ENCODE measurements at places on chromosomes 12 and 14.

GRCh38 chr14:82626156-82627066 lies 1092.8 kb upstream of the SEL1L start:
- no peak for DNase-seq

DNA sequence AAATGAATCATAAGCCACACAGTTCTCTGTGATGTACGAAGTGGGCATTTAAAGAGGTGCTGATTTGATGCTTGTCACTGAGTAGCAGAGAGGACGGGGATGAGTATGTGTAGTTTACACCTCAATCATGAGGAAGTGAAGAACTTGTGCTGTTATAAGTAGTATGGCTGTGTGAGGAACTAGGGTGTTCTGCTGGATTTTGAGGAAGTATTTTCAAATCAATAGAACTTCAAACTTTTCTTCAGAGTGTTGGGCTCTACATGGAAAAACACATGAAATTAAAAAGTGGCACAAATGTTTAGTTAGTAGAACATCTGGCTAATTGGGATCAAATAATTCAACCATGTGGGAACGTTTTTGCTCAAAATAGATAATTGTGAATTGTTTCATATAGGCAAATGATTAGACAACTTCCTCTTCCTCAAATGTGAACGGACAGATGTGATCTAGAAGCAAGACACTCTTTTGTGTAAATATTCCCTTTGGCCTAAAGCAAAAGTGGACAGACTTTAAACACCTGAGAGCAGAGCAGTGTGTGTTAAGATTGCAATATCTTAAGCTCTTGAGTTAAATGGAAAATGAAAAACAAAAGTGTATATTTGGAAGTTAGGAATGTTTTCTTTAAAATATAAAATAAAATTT lies 168.5 kb downstream of the NAV3 start:
- DNase-seq = no peak

DNA sequence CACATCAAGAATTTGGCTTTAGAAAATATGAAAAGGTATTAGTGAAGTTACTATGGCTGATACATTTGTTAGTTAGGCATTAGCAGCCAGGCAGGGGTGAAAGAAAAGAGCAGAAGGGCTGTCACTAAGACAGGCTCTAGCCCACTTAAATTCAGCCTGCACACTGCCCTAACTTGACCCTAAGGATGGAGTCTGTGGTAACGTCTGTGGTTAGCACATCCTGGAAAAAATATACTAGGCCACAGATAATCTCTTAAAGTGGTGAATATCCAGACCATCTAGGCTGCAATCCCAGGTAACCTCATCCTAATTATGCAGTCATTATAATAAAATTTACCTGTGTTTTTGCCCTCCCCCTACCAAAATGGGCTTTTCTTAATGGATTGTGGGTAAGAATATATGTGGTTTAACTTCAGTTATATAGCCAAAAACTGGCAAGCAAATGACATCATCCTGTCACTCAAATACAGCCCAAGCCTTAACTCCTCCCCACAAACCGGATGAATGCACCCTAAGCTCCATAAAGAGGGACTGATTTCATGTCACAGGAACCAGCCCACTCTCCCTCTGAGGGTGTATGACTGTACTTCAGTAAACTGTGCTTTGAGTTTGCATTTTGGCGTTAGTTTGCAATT lies 440.9 kb downstream of the LRFN5 start:
- no peak for DNase-seq

- DNase-seq = no peak
Measured at GRCh38 chr14:95304342-95304741, 15.4 kb downstream of the CLMN start.

- no peak for DNase-seq
Measured at GRCh38 chr12:55850893-55851292, 8.2 kb upstream of the MMP19 start.

- DNase-seq = no peak
Measured at GRCh38 chr12:69167648-69168165, 71.7 kb upstream of the CPSF6 start.

- no peak for DNase-seq
Measured at GRCh38 chr14:105854600-105855245, 328.3 kb downstream of the TMEM121 start.

DNA sequence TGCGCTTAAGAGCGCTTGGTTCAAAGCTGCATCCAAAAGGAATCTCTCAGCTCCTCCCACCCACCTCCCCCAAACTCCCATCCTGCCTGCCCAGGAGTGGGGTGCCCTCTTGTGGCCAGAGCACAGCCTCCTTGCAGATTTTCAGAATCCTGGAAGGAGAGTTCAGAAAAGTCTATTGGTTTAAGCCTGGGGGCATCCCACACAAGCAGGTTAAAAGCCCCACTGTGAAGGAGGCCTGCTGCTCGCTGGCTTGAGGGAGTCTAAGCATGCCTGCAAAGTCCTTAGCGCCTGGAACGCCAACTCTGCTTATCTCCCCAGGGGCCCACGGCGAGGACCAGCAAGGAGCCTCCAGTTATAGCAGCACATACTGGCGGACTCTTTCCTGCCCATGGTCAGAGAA lies 297.1 kb downstream of the KSR2 start:
- no peak for DNase-seq

DNA sequence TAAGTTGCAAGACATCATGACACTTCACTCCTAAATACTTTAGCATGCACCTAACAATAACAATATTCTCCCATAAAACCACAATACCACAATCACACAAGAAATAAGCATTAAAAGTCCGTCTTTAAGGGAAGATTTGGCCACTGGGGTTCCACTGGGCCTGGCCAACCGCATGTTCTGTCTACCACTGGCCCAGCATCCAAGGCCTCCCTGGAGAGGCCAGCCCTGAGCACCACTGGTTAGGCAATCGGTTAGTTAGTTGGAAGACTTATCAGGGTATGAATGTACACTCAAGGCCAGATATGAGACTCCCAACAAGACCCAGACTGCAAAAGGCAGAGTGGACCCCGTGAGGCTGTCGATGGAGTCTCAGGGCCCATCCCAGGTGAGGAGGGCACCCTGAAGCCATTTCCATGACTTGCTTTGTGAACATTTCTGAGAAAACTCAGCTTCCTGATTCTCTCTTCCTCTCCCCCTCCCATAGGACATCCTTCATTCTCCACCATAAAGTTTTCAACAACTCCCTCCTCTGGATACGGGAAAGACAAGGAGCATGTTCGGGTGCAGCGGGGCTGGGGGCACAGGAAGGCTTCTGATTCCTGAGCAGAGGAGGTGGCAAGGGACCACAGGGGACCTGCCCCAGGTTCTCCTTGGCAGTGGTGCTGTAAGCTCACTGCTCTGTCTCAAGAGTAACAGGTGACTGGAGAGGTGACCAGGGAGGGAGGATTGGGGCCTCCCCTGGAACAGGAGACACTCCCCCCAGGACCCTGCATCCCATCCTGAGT lies 5.9 kb downstream of the PXN start:
- no peak for DNase-seq

GRCh38 chr14:60250257-60251035 lies 1.4 kb downstream of the PPM1A start:
- no peak for DNase-seq

Data from CD4-positive, alpha-beta T cell treated with Interleukin-21 for 1 hour (primary cell).